ENCODE measurements at places on chromosomes 13 and 19.

- DNase-seq = no peak
These were observed 204.2 kb downstream of the DCLK1 start for GRCh38 chr13:35926859-35927530.

- DNase-seq = no peak
These were observed 29.7 kb downstream of the BTBD2 start for GRCh38 chr19:1985588-1986356.

- DNase-seq = no peak
These were observed 25.7 kb upstream of the SERP2 start for GRCh38 chr13:44347949-44348348.

- DNase-seq = no peak
These were observed 111.6 kb upstream of the OBI1 start for GRCh38 chr13:78770601-78771000.

- no peak for DNase-seq
These were observed 199.8 kb downstream of the DNAJC15 start for GRCh38 chr13:43223216-43223615.

- DNase-seq = no peak
These were observed 36.1 kb downstream of the TNFSF13B start for GRCh38 chr13:108305655-108306054.

DNA sequence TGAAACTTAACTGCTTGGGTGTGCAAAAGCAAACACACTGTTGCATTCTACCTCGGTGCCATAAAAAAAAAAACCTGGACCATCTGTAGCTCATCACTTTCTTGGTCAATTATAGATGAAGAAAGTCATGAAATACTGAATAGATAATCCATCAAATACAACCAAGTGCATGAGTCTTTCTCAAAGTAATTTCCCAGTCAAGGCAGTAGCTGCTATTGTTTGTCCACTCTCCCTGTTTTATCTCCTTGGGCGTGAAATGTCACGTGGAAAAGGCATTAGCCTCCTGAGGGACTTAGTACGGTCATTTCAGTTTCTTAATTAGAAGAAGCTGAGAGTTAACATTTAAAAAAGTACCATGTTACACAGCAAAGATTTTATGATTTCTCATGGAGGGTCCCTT lies 1697.9 kb downstream of the PCDH9 start:
- no peak for DNase-seq

DNA sequence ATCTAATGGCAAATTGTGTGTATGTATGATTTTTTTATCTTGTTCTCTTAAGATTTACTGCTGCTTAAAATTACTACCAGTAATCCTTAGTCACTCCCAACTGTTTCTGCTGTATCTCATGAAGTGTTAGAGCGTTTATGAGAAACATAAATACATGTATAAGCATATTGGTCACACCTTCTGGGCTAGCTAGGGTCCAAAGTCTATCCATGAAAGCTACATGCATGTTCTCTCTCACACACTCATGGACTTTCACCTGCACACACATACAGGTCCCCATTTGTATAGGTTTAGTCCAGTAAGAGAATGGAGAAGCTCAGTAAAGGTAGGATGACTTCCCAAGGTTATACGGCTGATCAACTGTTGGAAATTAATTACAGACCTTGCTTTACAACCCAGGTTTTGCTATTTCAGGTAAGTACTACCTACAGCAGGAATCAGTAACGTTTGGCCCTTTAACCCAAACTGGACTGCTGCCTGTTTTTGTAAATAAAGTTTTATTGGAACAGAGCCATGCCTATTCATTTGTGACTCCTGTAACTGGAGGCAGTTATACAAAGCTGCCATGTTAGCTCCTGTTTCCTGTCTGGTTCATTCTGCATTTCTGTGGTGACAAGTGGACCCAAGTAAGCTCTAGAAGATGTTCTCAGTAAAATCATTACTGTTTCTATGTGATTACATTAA lies 15.3 kb downstream of the METTL21C start:
- DNase-seq = no peak

GRCh38 chr19:23778566-23778965 lies 19.9 kb upstream of the ZNF681 start:
- no peak for DNase-seq
